H9 (cell line): ENCODE measurements at places on chromosomes 5 and 9. TPM values are rescaled to one million over a fixed set of nuclear protein-coding genes. Genes with fewer than 3 reads are reported as not detected.

GRCh38 chr5:89613222-89613956, 730.4 kb upstream of the MEF2C start:
- H3K27ac ChIP-seq, result no peak overlapping the region
- no peaks in the 10 kb centered on the region for H3K4me1 ChIP-seq
- no peak overlapping the region for H3K4me3 ChIP-seq
- no peak for DNase-seq
- H3K27me3 ChIP-seq, result no peaks in the 10 kb centered on the region
- peaks cover 2% of the 10 kb centered on the region; the same call in 1 of the 3 replicates for H3K36me3 ChIP-seq

GRCh38 chr9:127229691-127230417, 34.7 kb upstream of the GARNL3 start:
- no peak overlapping the region for H3K27ac ChIP-seq
- no peaks in the 10 kb centered on the region; the same call in 1 of the 2 replicates for H3K27me3 ChIP-seq

DNA sequence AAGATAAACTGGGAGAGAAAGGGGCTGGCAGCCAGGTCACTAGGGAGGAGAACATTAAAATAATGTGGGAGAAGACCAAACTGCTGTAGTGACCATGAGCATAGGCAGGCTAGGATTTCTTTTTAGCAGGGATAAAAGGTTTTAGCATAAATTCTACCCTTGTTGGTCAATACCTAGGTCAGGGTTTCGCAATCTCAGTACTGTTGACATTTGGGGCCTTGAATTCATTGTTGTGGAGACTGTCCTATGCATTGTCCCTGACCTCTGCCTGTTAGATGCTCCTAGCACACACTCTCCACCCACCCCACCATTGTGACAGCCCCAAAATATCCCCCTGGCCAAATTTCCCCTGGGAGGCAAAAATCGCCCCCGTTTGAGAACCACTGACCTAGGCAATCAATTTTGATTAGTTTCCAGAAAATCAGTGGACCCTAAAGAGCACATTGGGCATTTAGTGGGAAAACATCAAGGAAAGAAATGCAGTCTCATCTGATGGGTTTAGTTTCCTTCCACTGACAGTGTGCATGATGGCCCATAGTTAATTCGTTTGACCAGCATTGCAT, 181.4 kb downstream of the NTRK2 start:
- no peak overlapping the region for H3K4me3 ChIP-seq
- H3K4me1 ChIP-seq, result peaks cover 5% of the 10 kb centered on the region
- no peaks in the 10 kb centered on the region; the same call in 1 of the 2 replicates for H3K27me3 ChIP-seq
- DNase-seq, result no peak

- no peak overlapping the region for H3K27ac ChIP-seq
- H3K4me3 ChIP-seq, result no peak overlapping the region
- H3K27me3 ChIP-seq, result no peaks in the 10 kb centered on the region
Measured at GRCh38 chr5:15014809-15015208, 143.2 kb upstream of the ANKH start.

The FREM1 gene
- 0.35 and 0.44 TPM in 2 replicates for total RNA-seq
